ENCODE measurements at places on chromosomes 11 and 22.

DNA sequence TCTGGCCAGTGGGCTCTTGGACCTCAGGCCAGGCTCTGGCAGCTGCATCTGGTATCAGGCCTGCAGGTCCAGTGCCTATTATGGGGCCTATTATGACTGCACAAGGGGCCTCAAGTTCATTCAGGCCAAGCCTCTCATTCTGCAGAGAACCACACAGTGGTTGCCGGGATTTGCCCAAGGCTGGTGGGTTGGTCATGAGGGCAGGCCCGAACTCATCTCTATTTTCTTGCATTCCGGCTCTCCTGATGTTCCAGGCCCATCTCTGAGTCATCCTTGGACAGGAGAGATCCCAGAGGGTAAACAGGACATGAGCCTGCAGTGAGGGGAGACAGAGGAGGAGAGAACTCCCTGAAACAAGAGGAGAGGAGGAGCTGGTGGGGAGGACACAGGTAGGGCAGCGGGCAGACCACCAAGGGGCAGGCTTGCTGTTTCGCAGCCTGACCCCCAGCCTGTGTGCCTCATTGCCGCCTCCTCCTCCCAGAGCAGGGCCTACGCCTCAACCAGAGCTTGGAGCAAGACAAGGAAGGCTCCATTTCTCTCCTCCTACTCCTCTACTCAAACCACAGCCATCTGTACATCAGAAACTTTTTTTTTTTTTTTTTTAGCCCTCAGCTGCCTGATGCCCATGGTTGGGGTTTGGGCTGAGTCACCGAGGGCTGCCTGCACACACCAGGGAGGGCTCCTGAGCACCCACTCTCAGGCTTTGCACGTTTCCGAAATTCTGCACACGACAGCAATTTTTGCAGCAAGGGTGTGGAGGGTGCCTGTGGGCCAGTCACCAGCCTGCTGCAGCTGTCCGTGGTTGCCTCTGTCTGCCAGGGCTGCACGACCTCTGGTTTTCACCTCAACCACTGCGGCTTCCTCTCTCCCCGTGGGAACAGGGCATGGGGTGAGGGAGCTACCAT lies 12.7 kb upstream of the TREH start:
- no peak for DNase-seq
- no peak overlapping the region for H3K27ac ChIP-seq
- peaks cover 3% of the 10 kb centered on the region for H3K4me1 ChIP-seq
- peaks cover 15% of the 10 kb centered on the region for H3K27me3 ChIP-seq
- H3K4me3 ChIP-seq: no peak overlapping the region
- no peaks in the 10 kb centered on the region for H3K36me3 ChIP-seq

DNA sequence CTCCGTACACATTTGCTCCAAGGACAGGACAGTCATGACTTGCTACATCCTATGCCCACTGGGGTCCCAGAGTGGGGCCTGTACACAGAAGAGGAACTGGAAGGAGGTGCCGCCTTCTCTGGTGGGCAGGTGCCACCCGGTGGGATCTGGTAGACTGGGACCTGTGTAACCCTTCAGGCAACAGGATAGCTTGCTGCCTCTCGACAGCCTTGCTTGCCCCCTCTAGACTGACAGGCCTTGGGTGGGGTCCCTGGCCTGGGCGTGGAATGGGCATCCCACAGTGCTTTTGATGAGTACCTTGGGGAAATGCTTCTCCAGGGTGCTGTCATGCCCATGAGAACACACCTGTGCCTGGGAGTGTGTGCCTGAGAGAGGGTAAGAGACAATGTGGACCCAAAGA lies 15.8 kb downstream of the SHANK3 start:
- H3K27ac ChIP-seq: no peak overlapping the region
- no peak overlapping the region for H3K4me3 ChIP-seq
- H3K36me3 ChIP-seq: peaks cover 7% of the 10 kb centered on the region
- H3K27me3 ChIP-seq: peaks cover 9% of the 10 kb centered on the region
- DNase-seq: no peak

DNA sequence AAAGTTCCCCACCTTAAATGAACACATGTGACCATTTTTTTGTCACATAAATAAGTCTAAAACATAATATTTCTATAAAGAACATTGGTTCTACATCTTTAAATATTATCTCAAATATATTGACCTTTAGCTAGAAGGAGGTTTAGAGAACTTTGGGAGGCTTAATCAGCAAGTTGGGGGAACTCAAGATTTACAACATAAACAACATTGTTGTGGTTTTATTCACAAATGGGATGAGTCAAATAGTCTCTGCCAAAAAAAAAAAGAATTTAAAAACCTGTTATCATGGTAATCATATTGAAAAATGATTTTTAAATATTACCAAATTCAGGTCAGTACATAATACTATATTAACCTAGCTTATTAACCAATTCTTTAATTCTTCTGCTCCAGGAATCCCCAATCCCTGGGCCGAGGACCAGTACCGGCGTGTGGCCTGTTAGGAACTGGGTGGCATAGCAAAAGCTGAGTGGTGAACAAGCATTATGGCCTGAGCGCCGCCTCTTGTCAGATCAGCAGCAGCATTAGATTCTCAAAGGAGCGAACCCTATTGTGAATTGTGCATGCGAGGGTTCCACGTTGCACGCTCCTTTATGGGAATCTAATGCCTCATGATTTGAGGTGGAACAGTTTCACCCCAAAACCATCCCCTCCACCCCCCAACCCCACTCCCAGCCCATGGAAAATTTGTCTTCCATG lies 98.2 kb downstream of the RDX start:
- H3K27me3 ChIP-seq: no peaks in the 10 kb centered on the region
- DNase-seq: no peak
- H3K4me1 ChIP-seq: no peaks in the 10 kb centered on the region
- H3K4me3 ChIP-seq: no peak overlapping the region

- no peak for DNase-seq
- H3K4me3 ChIP-seq: no peak overlapping the region
- no peaks in the 10 kb centered on the region for H3K36me3 ChIP-seq
- no peak overlapping the region for H3K27ac ChIP-seq
These were observed 156.5 kb downstream of the RRAS2 start for GRCh38 chr11:14202251-14203196.
